ENCODE measurements at places on chromosomes 2 and 18.
A peak's percentile ranks its signal among the peaks of the same experiment; 100 is the strongest.

- DNase-seq = no peak
Observed at GRCh38 chr2:110812726-110813645, 80.6 kb downstream of the ACOXL start.

DNA sequence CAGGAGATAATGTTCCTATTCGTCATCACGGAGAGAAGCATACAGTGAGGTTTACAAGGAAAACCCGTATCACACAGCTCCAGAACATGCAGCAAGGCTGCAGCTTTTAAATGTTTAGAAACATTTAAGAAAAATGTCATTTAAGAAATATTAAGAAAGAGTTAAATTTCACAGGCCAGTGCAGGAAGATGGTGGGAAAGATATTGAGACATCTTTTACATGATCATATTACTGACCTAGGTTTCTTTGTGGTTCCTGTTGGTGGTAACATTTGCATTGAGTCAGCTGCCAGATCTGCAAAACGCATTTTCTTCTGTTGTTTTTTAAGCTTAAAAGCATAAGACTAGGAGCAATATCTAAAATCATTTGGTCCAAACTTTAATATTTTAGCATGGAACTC lies 44.9 kb downstream of the CPO start:
- no peak for DNase-seq

DNA sequence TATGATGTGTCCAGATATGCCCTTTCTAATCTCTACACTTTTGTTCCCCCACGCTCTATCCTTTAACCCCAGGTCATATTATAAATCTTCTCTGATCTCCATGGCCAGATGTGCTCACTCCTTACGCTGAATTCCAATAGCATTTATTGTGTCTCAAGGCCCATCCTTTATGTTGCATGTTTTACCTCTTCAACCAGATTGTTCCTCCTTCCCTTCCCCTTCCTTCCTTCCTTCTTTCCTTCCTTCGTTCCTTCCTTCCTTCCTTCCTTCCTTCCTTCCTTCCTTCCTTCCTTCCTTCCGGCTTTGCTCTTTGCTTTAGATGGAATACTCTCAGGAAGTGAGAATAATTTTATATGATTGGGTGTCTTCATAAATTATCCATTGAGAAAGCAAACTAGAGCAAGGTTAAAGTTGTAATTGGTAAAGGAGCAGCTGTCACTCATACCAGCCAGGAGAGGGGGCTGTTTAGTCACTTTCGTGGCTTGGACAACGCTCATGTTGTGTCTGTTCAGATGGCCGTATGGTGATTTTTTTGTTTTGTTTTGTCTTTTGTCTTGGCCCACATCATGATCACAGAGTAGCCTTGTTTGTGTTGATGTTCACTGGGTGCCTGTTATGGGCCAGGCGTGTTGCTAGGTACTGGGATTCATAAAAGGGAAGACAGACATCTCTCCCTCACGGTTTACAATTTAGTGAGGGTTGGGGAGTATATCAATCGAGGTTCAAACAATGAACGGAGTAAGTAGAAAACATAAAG lies 68.0 kb downstream of the DAW1 start:
- DNase-seq = peak; percentile 43

DNA sequence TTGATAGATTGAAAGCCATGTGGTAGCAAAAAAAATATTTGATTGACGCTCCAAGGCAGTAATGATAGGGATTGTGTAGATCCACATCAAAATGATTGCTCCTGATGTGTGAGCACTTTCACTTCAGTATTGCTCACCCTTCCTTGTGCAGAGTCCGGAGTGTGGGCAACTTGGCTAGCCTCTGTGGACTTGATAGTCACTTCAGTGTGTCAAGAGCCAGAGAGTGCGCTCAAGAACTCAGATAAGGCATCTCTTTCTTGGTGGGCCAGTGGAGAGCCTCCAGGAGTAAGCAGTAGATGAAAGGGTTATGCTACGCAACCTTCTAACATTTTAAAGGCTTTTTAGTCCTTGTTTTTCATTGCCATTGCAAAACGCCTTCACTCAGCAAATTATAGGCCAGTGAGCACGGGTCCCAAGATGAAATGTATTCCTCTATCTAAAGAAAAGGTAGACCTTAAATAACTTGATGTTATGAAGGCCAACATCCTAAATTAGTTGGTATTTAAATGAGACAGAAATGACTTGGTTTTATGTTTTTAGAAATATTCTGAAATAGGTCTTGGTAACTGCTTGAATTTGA lies 84.4 kb downstream of the MEIS1 start:
- DNase-seq = no peak

DNA sequence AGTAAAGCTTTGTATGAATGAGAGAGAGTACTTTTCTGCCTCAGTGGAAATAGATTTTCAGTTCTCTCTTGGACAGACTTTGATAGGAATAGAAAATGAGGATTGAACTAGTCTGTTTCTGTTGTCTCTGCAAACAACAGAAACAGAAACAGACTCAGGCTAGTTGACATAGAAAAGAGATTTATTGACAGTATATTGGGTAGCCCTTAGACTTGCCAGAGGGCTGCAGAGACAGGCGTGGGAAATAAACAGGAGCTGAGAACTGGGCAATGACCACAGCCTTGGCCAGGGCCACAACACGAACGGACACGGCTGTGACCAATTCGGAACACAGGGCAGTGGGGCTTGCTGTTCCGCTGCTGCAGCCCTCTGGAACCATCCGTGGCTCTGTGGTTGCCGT lies 30.5 kb upstream of the YWHAQ start:
- no peak for DNase-seq

- no peak for DNase-seq
Observed at GRCh38 chr2:168233726-168234406, 13.5 kb downstream of the STK39 start.

- no peak for DNase-seq
Observed at GRCh38 chr2:175854129-175854528, 147.9 kb downstream of the LNPK start.

DNA sequence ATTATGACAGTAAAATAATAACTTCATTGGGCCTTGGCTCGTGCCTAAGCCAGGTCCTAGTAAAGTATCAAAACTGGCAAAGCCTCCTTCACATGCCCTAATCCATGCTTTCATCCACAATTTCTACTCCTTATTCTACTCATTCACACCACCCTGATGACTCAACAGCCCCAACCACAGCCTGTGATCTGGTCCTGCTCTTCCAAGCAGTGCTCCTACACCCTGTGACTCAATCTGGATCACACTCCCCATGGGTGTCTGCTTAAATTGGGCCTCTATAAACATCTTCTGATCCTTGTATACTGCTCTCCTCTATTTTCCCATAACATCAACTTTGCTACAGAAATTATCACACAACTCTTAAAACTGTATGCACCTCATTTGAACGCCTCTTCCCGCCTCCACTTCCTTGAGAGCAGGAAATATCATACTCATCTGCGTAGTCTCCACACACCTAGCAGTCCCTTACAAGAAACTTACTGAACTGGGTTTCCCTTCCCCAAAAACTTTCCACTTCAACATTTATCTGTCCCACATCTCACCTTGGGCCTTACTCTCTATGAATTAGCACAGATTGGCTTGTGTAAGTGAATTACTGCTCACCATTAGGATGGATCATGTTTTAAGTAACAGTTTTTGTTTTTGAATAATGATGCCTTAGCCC lies 15.9 kb downstream of the GTF3C3 start:
- DNase-seq = peak; percentile 13

DNA sequence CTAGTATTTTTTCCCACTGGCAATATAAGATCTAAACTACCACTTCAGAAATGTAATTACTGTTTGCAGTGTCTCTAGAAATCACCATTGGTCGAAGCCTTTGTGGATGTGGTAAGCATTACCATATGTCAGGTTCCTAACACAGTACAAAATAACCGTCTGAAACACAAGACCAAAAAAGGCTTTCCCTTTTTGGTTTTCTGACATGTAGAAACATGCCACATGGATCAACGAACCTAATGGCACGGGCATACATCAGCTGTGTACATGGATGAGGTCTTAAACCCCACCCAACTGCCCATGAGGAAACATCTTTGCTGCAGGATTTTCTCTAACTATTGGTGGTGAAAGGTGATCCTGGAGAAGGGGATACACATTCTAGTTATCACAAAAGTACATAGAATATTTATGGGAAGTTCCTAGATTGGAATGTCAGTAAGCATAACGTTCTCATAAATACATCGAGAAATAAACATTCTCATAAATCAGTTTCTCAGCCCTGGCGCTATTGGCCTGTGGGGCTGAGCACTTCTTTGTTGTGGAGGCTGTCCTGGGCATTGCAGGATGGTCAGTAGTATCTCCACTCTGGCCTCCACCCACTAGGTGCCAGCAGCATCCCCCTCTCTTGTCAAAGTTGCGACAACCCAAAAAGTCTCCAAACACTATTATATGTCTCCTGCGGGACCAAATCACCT lies 9.0 kb downstream of the VIT start:
- DNase-seq = no peak

GRCh38 chr2:8796315-8796848 lies 41.0 kb downstream of the KIDINS220 start:
- DNase-seq = no peak

DNA sequence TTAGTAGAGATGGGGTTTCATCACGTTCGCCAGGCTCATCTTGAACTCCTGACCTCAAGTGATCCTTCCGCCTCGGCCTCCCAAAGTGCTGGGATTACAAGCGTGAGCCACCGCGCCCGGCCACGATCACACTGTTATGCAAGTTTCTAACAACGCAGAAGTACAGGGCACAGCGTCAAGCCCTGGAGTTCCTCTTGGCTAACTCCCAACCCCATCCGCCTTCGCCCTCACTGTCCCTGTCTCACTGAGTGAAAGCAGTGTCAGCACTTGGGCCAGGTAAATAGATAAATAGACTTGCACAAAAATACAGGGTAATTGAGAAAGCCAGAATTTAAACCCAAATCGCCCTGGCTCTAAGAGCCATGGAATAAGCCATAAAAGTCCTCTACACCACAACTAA lies 111.7 kb downstream of the ACVR1 start:
- no peak for DNase-seq

DNA sequence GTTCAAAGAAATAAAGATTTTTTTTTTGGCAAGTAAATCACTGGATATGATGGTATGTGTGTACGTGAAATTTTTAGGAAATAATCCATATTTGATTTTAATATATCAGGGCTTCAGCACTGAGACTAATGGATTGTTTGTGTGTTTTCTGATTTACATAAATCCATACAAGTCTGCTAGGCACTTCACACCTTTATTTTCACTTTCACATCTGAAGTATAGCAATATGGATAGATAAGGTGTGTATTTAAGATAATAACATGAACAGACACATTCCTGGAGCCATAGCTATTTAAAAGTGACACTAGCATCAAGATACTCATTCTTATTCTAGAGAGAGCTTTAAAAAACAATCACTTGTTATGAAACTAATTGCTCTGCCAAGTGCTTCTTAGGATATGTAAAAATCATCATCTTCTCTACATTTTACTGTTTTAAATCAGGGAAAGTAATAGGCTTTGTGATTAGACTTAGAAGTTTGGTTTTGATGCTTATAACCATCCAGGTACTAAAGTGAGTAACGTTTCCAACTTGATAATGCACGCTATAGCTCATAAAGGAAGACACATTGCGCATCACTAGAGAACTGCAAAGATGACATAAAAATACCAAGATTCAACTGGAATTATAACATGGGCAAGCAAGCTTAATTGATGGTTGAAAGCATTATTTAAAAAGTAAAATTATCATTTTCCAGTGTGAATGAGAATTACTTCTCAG lies 208.9 kb downstream of the ZEB2 start:
- no peak for DNase-seq

DNA sequence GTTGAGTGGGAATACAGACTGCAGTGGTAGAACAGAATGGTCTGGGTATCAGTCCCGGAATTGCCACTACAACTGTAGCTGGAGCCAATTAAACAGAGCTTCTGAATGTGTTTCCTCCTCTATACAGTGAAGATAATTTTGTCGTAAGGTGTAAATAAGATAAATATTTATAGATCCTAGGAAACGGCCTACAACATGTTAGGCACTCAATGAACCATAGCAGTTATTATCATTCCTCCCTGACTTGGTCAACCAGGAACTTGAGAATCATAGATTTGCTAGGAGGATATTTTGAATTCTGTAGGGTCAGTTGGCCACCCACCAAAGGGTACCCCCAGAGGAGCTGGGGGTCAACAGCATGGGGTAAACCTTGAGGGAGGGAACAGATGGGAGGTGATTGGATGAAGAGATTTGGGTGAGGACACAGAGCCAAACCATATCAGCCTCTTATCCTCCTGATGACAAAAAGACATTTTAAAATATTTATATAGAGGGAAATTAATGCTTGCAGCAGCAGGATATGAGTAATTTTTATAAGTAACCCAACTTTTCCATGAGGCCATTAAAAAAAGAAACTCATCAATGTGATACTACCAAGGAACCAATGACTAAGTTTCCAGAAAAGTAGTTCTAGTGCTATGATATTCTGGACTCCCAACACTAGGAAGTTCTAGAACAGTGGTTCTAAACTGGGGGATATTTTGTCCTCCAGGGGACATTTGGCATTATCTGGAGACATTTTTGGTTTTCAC lies 4.0 kb downstream of the DHRS9 start:
- DNase-seq = peak; percentile 40

DNA sequence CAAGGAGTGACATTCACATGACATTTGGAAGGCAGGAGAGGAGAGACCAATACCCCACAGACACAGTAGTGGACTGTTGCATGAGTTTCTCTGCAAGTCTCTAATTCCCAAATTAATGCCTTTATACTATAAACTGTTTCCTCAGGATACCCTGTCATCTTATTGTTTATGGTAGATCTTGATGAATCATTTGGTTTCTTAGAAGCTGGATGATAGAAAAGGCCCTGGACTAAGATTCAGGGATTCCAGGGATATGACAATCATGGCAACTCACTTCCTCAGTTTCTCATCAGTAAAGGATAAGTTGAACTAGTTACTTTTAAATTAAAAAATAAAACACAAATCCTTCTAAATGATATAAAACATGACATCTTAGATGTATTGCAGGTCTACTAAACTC lies 292.5 kb downstream of the TDRD15 start:
- no peak for DNase-seq

- DNase-seq = no peak
Observed at GRCh38 chr18:79056827-79057367, 12.3 kb upstream of the ATP9B start.

DNA sequence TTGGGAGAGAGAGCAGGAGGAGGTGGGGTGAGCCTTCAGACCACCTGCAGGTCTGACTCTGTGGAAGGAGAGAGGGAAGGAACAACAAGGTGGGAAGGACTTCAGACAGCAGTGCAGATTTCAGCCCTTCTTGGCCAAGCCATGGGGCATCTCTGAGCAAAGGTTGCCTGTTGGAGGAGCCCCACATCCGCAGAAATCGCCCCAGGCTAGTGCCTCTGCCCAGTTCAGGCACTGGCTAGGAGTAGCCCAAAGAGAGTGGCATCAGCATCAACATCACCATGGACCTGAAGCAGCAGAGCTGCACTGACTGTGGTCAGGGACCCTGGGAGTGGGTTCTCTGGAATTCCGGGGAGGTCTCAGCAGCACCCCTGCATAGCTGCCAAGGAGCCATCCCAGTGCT lies 10.2 kb downstream of the GPR55 start:
- DNase-seq = no peak
